ENCODE measurements at places on chromosomes 2 and 18. TPM values are rescaled to one million over a fixed set of nuclear protein-coding genes. Genes with fewer than 3 reads are reported as not detected.

DNA sequence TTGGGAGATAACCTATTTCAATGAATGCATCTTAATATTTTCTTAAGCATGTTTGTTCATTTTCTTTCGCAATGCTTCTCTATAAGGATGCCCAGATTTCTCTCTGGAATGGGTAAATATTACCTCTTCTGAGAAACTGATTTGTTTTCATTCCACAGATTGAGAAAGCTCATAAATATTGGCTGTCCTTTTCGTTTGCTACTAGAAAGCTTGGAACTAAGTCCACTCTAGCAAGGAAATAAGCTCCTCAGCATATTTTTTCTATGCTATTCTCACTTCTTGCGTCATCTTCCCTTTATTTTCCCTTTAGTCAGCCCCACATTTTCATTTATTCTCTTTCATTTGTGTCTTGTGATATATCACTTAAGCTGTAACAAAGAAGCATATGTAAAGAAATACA lies 76.3 kb downstream of the ANTXR1 start:
- DNase-seq: no peak

The MAP2 gene
- total RNA-seq: 0.16 TPM

The FAM228A gene
- total RNA-seq: 0.20 TPM

The TUBA3E gene
- total RNA-seq: not detected

All from CD4-positive, alpha-beta T cell (primary cell).